DMS 273 treated with DMSO at 0.1 percent for 48 hours (cell line): ENCODE measurements at places on chromosomes 12 and 14.

- no peak for DNase-seq
Observed at GRCh38 chr14:96309133-96309895, 53.3 kb downstream of the BDKRB1 start.

DNA sequence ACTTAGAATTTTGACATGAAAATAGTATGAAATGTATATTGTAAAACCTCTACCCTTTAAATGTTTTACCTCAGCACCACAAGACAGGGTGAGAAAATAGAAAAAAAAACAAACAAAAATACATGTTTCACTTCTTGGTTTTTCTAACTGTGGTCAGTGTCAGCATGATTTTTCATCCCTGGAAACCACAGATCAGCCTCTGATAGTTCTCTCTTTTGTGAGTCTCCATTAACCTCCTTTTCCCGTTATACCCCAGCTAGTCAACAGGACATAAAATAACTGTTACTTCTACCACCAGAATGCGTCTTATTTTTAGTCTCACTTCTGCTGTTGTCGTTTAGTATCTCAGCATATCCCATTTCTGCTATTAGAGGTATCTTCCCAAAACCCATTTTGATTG is 48.3 kb upstream of the KCNMB4 start:
- no peak for DNase-seq

GRCh38 chr12:131202592-131203378 is 249.1 kb downstream of the ADGRD1 start:
- no peak for DNase-seq

- DNase-seq: no peak
Observed at GRCh38 chr12:55931780-55932550, 1.0 kb downstream of the DGKA start.

- DNase-seq: peak; percentile 14
Observed at GRCh38 chr12:54439521-54440255, 20.6 kb upstream of the ITGA5 start.

DNA sequence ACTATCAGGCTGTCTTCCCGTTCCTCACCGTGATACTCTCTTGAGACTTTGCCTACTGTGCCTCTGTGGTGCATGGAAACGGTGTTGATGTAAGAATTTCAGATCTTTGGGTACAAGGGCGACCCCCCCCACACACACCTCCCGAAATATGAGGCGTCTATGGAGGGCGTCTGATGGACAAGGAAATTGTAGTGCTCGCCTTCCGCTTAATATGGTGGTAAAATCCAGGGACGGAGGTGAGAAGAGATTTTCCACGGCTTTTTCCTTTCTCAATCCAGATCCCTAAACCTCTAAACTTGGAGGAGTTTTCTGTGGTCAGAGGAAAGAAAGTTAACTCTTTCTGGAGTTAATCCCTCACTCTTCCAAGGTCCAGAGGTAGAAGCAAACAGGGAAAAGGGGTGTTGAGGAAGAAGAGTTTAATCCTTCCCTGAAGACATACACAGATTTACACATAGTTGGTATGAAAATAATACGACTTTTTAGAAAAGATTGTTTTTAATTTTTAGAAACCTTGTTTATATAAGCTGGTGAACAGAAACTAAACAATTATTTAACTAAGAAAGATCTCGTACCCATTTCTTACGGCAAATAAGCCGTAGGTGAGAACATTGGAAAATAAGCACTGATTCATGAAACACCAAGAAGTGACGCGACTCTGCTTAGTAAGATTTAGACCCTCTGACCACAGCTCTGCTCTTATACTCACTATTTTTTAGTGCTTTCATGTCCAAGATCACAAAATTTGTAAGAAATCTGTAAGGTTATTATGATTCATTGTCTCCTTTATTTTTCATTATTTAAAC is 23.1 kb upstream of the RNASE12 start:
- DNase-seq: peak; percentile 79

GRCh38 chr12:59578254-59578653 is 17.6 kb upstream of the SLC16A7 start:
- no peak for DNase-seq

GRCh38 chr12:19412844-19413243 is 26.4 kb upstream of the AEBP2 start:
- no peak for DNase-seq

DNA sequence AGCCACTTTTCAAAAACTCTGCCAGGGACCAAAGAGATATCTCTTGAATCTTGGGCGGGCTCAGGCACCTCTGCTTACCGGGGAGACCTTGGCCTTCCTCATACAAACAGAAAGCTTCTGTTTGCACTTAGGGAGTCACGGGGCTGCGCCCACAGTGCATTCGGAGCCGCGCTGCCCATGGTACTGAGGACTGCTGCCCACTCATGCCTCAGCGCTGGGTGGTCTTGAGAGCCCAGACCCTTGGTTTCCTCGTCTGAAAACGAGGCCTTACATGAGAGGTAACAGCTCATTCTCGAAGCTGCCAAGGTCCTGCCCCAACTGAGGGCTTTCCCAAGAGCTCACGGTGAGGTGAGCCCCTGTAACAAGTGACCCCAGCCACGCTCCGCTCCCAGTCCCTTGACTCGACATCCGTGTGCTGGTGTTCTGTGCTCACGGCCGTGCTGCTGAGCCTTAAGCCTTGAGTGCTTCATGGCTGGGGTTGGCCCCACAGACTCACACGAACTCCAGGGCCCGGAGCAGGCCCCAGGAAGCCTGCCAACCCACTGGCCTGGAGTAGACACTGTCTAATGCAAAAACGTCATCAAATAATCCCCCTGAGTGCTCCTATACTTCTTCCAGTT is 47.4 kb upstream of the GPR68 start:
- no peak for DNase-seq

GRCh38 chr14:26622611-26623010 is 24.8 kb upstream of the NOVA1 start:
- DNase-seq: no peak

- DNase-seq: no peak
Observed at GRCh38 chr14:67077921-67078320, 111.3 kb upstream of the GARIN2 start.

- DNase-seq: no peak
Observed at GRCh38 chr12:38919191-38919590, 13.8 kb upstream of the CPNE8 start.

GRCh38 chr12:5344131-5344530 is 87.8 kb upstream of the NTF3 start:
- DNase-seq: no peak

DNA sequence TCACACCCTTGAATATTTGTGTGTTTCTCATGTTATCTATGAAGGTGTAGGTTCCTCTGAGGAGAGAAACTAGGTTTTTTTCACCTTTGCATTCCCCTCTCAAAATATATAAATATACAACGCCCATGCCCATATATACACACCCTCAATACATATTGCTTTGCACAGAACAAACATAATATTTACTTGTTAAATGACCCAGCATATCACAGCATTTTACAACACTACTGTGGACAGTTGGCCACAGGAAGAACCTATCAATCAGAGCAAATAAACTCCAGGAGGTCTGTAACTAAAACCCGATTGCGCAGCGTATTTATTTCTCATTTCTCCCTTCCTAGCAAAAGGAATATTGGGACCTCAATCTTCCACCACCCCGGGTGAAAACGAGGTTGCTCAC is 196.0 kb downstream of the SLC5A8 start:
- DNase-seq: no peak

DNA sequence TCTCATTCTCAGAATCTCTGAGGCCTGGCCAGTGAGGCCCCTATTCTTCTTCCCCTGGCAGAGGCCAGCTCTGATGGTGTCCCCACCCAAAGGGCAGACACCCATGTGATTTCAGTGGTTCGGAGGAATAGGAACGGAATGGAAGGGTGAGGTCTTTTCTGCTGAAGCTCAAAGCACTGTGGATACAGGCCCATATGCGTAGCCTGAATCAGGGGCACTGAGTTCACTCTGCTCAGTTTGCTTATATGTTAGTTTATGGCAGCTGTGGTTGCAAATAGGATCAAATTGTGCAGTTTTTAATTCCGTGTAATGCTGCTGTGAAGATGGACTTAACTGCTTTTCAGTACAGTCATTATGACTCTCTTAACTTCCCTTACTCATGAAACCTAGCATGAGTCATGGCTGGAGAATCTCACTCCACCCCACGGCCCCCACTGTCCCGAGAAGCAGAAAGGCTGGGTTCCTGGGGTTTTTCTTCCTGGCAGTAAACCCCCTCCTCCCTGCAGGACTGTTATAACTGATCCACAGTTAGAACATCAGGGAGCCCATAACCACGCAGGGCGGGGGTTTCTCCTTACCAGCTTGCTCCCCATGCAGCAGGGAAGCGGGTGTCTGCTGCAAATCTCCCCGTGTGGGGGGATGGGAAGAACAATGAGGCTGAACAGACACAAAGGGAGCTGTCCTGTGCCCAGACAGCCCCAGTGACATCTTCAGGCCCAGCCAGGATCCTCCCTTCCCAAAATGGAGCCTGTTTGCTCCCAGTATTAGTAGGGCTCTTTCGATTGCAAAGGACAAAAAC is 122.7 kb downstream of the SLC38A6 start:
- no peak for DNase-seq

- DNase-seq: no peak
Observed at GRCh38 chr12:47636908-47637780, 68.7 kb downstream of the RPAP3 start.

DNA sequence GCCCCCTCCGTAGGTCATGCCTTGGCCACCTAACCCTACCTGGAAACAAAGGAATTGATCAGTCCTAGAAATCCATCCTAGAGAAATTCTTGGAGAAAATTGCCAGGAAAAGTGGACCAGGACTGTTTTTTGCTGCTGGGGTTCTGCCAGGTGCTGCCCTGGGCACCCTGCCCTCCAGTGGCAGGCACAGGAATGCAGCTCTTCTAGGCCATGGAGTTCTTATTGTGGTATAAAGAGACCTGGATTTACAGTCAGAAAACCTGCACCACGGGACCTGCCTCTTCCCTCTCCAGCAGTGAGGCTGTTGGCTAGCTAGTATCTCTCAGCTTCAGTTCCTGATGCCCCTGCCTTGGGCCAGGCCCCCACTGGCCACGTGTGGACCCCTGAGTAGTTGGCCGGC is 59.7 kb downstream of the SLC24A4 start:
- DNase-seq: no peak

DNA sequence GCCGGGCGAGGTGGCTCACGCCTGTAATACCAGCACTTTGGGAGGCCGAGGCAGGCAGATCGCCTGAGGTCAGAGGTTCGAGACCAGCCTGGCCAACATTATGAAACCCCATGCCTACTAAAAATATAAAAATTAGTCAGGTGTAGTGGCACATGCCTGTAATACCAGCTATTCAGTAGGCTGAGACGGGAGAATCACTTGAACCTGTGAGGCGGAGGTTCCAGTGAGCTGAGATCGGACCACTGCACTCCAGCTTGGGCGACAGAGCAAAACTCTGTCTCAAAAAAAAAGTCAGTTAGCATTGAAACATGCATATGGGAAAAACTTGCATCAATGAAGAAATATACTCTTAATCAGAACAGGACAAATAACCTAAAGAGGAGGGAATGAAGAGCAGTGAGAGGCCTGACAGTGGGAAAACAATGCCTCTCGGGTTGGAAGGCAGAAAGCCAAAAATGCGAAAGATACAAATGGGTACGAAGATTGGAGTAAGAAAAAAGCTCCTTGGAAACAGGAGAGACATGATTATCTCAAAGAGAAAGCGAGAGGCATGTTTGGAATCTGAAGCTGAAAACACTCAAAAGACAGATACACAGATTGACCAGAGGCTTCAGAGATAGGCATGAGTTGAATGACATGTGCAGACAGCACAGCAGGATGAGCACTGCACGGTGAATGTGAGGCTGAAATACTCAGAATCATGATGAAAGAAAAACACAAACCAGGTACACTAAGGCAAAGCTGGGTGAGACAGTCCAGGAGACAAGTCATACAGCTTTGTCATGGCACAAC is 30.6 kb downstream of the RESF1 start:
- DNase-seq: no peak

DNA sequence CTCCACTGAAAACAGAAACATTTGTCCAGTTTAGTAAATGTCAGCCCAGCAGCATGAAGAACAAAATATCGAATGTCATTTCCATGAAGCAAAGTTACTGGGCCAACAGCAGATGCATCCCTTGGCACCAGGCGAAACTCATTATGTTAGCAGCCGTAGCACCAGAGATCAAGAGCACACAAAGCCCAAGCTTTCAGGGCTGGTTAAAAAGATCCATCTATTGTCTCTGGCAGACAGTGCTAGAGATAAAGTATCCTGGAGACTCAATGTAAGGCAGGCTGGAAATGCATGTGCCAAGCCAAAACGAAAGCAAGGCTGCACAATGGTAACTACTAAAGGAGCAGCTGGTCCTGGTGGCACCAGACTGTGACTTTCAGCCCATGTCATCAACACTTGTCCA is 120.3 kb upstream of the PLEKHG7 start:
- no peak for DNase-seq

DNA sequence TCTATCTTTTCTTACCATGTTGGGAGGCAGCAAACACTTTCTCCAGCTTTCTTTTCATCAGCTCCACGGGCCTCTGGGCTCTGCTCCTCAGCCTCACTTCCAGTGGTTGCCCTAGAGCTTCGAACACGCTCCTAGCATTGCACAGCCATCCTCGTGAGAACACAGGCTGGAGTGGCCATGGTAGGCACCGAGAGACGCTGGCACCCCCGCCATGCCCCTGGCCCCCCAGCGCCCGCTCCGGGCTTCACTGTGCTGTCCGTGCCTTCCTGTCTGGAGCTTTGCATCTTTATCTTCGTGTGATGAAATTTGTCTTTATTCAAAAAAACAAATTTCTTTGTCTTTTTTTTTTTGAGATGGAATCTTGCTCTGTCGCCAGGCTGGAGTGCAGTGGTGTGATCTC is 352.2 kb downstream of the TMEM121 start:
- no peak for DNase-seq

GRCh38 chr12:8466241-8466640 is 10.5 kb downstream of the CLEC6A start:
- DNase-seq: no peak

- no peak for DNase-seq
Observed at GRCh38 chr14:105155681-105156413, 12.7 kb downstream of the JAG2 start.

DNA sequence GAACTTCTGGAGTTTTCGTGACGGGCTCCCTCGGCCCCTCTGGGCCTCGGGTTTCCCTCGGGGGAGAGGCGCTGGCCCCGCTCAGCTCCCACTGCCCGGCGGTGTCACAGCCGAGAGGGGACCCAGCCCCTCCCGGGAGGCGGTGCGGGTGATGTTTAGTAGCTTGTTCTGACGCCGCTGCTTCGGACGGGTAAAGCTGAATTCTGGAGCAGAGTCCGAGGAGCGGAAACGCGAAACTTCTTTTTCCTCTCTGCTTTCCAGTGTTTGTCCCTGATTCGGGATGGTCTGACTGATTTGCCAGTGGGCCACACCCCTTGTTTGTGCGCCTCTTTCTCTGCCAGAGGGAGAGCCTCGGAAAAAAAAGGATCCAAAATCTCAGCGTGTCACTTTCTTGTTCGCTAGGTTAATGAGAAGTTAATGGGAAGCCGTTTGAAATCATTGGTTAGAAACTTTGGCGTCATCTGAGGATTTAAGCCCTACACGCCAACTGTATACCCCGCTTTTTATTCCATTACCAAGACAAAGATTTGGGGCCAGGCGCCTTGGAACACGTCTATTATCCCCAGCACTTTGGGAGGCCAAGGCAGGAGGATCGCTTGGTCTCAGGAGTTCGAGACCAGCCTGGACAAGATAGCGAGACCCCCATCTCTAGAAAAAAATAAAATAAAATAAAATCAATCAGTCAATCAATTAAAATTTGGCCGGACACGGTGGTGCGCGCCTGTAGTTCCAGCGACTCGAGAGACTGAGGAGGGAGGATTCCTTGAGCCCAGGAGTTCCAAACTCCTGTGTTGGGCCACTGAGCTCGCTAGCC is 756 bp downstream of the TULP3 start:
- peak; percentile 16 for DNase-seq
